ENCODE measurements at places on chromosomes 1 and 21. TPM values are rescaled to one million over a fixed set of nuclear protein-coding genes. Genes with fewer than 3 reads are reported as not detected.

DNA sequence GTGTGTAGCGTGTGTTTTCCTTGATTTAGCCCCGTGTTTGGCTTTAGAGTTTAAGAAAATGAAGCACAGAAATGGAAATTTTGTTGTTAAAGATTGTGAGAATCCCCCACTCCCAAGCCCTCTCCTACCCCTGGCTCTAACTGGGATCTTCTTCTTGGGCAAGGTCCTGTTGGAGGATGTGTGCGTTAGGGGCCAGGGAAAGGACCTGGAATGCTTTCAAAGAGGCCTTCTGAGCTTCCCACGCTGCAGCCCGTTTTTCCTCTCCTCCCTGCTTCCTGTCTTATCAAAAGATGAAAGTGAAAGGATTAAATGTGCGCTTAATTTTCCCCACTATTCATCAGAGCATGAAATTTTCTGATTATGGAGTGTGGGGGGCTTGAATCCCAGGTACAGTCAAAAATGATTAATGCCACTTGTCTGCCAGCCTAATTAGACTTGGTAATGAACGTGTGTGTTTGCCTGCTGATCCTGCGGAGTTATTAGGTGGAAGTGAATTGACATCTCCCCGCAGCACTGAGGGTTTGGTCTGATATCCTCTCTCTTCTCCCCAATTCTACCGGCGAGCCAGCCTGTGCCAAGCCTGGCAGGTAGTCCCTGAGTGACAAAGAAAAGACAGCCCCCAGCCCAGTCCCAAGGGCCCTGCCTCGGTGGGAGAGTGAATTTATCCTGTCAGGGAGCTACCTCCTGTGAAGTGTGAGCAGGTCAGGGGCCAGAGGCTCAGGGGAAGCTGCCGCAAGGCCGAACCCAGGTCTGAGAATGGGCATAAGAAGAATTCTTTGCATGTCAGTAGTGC is 4.9 kb downstream of the RASSF5 start:
- no peak overlapping the region for H3K4me3 ChIP-seq
- H3K27ac ChIP-seq: peak overlapping the region; percentile 56
- peaks cover 24% of the 10 kb centered on the region for H3K4me1 ChIP-seq
- H3K36me3 ChIP-seq: no peaks in the 10 kb centered on the region
- no peak for DNase-seq
- H3K27me3 ChIP-seq: no peaks in the 10 kb centered on the region

- H3K4me3 ChIP-seq: no peak overlapping the region
- no peaks in the 10 kb centered on the region for H3K4me1 ChIP-seq
- no peak overlapping the region for H3K27ac ChIP-seq
- H3K27me3 ChIP-seq: no peaks in the 10 kb centered on the region
- no peaks in the 10 kb centered on the region for H3K36me3 ChIP-seq
These were observed 54.5 kb downstream of the ATP5PO start for GRCh38 chr21:33861125-33861524.

The LCK gene
- 0.79 TPM for total RNA-seq

- peak overlapping the region; percentile 99 for H3K27ac ChIP-seq
- H3K4me3 ChIP-seq: peak overlapping the region; percentile 88
- peaks cover 54% of the 10 kb centered on the region for H3K4me1 ChIP-seq
- DNase-seq: no peak
These were observed 1.6 kb upstream of the ENO1 start for GRCh38 chr1:8879922-8880676.

DNA sequence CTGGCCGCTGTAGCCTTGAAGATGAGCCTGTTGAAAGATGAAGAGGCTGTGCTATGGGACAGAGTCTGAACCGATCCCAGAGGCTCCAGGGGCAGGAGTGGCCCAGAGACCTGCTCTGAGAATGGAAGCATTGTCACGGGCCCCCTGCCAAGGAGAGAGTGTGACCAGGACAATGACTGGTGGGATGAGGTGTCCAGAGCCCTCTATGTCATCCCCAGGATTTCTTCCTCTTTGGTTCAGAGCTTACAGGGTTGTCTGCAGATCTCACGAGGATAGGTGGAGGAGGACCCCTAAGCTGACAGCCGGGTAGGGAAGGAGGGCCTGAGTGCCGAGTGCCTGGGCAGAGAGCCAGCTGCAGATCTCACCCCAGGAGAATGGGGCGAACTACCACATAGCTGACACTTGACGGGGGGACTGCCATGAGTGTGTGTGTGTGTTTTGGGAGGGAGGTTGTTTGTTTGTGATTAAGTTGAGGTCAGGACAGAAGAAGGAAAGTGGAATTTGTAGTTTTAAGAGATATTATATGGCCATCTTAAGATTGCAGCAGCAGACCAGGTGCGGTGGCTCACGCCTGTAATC is 25.4 kb downstream of the PIK3CD start:
- H3K36me3 ChIP-seq: no peaks in the 10 kb centered on the region
- no peaks in the 10 kb centered on the region for H3K27me3 ChIP-seq
- DNase-seq: no peak
- H3K4me3 ChIP-seq: no peak overlapping the region

GRCh38 chr21:41825216-41825615 is 53.9 kb downstream of the PRDM15 start:
- H3K27ac ChIP-seq: no peak overlapping the region
- no peaks in the 10 kb centered on the region for H3K4me1 ChIP-seq
- no peak overlapping the region for H3K4me3 ChIP-seq
- peaks cover 3% of the 10 kb centered on the region for H3K36me3 ChIP-seq
- no peak for DNase-seq
- no peaks in the 10 kb centered on the region for H3K27me3 ChIP-seq

The RRP15 gene
- total RNA-seq: 25.5 TPM

- no peak overlapping the region for H3K27ac ChIP-seq
- no peaks in the 10 kb centered on the region for H3K36me3 ChIP-seq
- DNase-seq: no peak
- H3K4me3 ChIP-seq: no peak overlapping the region
- H3K4me1 ChIP-seq: peaks cover 4% of the 10 kb centered on the region
- no peaks in the 10 kb centered on the region for H3K27me3 ChIP-seq
These were observed 13.9 kb upstream of the KIF14 start for GRCh38 chr1:200634261-200635122.

The LCE7A gene
- total RNA-seq: not detected

DNA sequence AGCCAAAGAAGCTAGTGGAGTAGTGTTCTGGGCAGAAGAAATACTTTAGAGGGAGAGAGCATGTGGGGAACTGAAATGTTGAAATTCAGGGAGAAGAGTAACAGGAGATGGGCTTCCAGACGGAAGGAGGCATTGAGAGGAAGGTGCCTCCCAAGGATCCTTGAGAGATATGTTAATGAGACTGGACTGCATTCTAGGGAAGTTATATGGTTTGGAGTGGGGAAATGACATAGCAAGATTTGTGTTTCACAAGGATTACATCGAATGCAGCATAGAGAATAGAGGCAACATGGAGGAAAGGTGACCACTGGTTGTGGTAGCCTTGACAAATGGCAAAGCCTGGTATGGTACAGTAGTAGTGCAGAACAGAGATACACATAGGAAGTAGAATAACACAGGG is 160.5 kb upstream of the HMCN1 start:
- H3K4me3 ChIP-seq: no peak overlapping the region

DNA sequence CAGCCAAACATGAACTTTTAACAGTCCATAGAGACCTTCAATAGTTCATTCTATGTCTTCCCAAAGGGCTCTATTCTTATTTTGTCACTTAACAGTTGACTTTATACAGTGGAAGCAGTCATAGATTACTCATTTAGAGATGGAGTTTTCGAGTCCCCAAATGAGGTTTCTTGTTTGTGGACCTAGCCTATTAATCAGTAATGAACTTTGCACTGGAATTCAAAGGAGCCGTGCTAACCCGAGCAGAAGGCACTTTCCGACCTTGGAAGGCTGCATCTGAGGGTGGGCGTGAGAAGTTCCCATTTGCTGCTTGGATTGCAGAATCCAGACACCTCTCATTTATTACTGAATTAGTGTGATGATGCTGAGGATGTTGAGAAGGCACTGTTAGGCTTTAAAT is 46.4 kb downstream of the TTC39A start:
- H3K4me3 ChIP-seq: no peak overlapping the region
- H3K4me1 ChIP-seq: peaks cover 16% of the 10 kb centered on the region
- no peak overlapping the region for H3K27ac ChIP-seq
- no peaks in the 10 kb centered on the region for H3K27me3 ChIP-seq
- H3K36me3 ChIP-seq: peaks cover 5% of the 10 kb centered on the region
- no peak for DNase-seq

The VHLL gene
- total RNA-seq: not detected

GRCh38 chr1:85308833-85309350 is 32.5 kb upstream of the BCL10 start:
- peaks cover 22% of the 10 kb centered on the region for H3K4me1 ChIP-seq
- H3K27me3 ChIP-seq: no peaks in the 10 kb centered on the region
- no peaks in the 10 kb centered on the region for H3K36me3 ChIP-seq
- no peak for DNase-seq
- H3K27ac ChIP-seq: no peak overlapping the region
- H3K4me3 ChIP-seq: no peak overlapping the region

The GOLT1A gene
- total RNA-seq: 8.0 TPM

- no peak within 1 kb of the TSS for H3K4me3 ChIP-seq
- no peak within 1 kb of the TSS for H3K27ac ChIP-seq
- H3K36me3 ChIP-seq: no peaks in the 10 kb centered on the region
- no peak for DNase-seq
- H3K4me1 ChIP-seq: peaks cover 52% of the 10 kb centered on the region
- no peaks in the 10 kb centered on the region for H3K27me3 ChIP-seq
These were observed at the start of gene CA14 for GRCh38 chr1:150257624-150258585. CA14 (plus strand) TSS chr1:150257774; CDS start chr1:150258129, 355 bp downstream.

GRCh38 chr1:143497374-143497747 is 474.4 kb downstream of the FAM72C start:
- no peak overlapping the region for H3K4me3 ChIP-seq
- no peaks in the 10 kb centered on the region for H3K36me3 ChIP-seq
- H3K27ac ChIP-seq: no peak overlapping the region
- no peak for DNase-seq

DNA sequence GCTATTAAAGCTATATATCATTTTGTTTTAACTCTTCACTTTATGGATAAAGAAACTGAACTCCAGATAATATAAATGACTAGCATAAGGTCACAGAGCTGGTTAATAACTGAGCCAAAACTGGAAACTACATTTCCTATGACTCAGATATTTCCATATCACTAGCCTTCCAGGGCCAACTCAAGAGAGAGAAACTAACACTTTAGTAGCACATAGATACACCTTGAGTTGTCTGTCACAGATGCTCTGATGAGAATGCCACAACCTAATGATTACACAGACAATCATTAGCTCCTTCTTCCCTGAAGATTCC is 40.7 kb downstream of the NME7 start:
- no peaks in the 10 kb centered on the region for H3K27me3 ChIP-seq
- H3K4me1 ChIP-seq: peaks cover under 1% of the 10 kb centered on the region
- H3K27ac ChIP-seq: no peak overlapping the region
- no peaks in the 10 kb centered on the region for H3K36me3 ChIP-seq
- no peak for DNase-seq
- H3K4me3 ChIP-seq: no peak overlapping the region

GRCh38 chr21:17196623-17197022 is 316.2 kb upstream of the CXADR start:
- no peak overlapping the region for H3K4me3 ChIP-seq
- no peak overlapping the region for H3K27ac ChIP-seq
- no peaks in the 10 kb centered on the region for H3K27me3 ChIP-seq
- H3K36me3 ChIP-seq: no peaks in the 10 kb centered on the region

The RAB3B gene
- total RNA-seq: 15.1 TPM

The TPTE gene
- total RNA-seq: not detected

- no peak overlapping the region for H3K4me3 ChIP-seq
- H3K4me1 ChIP-seq: peaks cover 16% of the 10 kb centered on the region
- no peak overlapping the region for H3K27ac ChIP-seq
- H3K36me3 ChIP-seq: no peaks in the 10 kb centered on the region
These were observed 13.7 kb upstream of the SRP9 start for GRCh38 chr1:225763716-225764548.

The SPRR1A gene
- total RNA-seq: not detected

DNA sequence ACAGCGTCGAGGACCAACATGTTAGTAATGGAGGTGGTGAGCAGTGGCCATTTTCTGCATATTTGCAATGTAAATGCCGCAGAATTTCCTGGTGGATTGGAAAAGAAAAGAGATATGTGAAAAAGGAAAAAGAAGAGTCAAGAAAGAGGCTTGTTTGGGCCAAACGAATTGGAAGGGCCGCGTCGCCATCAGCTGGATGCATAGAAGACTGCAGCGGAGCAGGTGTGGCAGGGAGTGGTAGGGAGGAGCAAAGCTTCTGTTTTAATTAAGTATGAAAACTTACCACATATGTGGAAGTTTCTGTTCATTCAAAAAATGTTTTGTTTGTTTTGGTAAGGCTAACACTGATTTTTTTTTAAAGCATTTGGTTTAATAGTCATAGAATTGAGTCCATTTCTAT is 690.7 kb downstream of the NCAM2 start:
- H3K4me3 ChIP-seq: no peak overlapping the region
- no peak overlapping the region for H3K27ac ChIP-seq
- H3K4me1 ChIP-seq: no peaks in the 10 kb centered on the region
- H3K36me3 ChIP-seq: no peaks in the 10 kb centered on the region
- no peaks in the 10 kb centered on the region for H3K27me3 ChIP-seq
- DNase-seq: no peak

- H3K36me3 ChIP-seq: no peaks in the 10 kb centered on the region
- H3K27me3 ChIP-seq: no peaks in the 10 kb centered on the region
- H3K27ac ChIP-seq: peak overlapping the region; percentile 62
- DNase-seq: peak; percentile 79
- peaks cover 41% of the 10 kb centered on the region for H3K4me1 ChIP-seq
These were observed 20.2 kb downstream of the B3GALT5 start for GRCh38 chr21:39632796-39633442.

Data from HCT116 (cell line).